ENCODE measurements at places on chromosomes 6 and 20.
A peak's percentile ranks its signal among the peaks of the same experiment; 100 is the strongest.

- DNase-seq: no peak
Measured at GRCh38 chr20:8375898-8376297, 243.8 kb downstream of the PLCB1 start.

GRCh38 chr6:107692351-107692750 is 131.8 kb downstream of the SCML4 start:
- no peak for DNase-seq

- no peak for DNase-seq
Measured at GRCh38 chr6:31878726-31879125, at the start of gene SLC44A4. Gene SLC44A4, minus strand, starts transcription at chr6:31878997. Its CDS starts 17 bp downstream, at chr6:31878980.

- DNase-seq: no peak
Measured at GRCh38 chr6:15502446-15503345, 160.1 kb downstream of the DTNBP1 start.

DNA sequence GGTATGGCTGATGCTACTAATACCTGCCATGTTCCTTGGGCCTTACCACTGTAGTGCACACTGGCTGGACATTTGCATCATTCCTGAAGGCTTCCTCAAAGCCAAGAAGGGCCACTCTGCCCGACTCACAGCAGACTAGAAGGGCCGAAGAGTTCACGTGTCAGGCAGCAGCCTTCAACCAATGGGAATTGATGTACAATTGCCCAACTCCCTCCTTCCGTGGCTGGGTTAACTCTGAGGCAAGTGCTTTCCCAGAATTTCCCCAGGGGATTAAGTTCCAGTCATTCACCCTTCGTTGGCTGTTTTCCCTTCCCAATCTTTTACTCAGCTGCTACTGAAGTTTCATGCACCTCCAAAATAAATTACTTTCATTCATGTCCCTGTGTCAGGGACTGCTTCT is 29.8 kb downstream of the PSMB9 start:
- no peak for DNase-seq

DNA sequence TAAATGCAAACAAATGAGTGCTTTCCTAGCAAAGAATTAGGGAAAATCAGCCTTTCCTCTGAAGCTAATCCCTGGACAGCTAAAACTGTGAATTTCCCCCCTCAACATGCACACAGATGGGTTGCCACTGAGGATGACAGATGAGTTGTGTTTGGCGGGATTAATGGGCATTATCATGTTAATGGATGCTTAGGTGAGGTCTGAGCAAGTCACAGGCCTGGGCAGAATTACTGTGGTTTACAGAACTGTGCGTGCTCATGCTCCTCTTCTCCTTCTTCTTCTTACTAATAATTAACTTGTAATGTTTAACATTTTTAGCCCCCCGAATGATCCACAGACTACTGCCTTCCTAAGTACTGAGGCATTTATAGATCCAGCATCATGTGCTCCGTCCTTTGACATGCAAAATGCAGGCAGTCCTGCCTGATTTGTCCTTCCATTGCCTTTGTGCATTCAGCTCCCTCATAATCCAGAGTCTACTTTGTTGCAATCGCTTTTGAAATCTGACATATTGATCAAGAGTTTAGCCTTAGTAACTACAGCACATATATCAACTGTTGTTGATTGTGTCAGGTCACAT is 753.4 kb upstream of the MMS22L start:
- DNase-seq: no peak

- DNase-seq: no peak
Measured at GRCh38 chr20:46951840-46952497, 57.3 kb downstream of the EYA2 start.

- no peak for DNase-seq
Measured at GRCh38 chr6:11999246-11999645, 12.9 kb upstream of the HIVEP1 start.

DNA sequence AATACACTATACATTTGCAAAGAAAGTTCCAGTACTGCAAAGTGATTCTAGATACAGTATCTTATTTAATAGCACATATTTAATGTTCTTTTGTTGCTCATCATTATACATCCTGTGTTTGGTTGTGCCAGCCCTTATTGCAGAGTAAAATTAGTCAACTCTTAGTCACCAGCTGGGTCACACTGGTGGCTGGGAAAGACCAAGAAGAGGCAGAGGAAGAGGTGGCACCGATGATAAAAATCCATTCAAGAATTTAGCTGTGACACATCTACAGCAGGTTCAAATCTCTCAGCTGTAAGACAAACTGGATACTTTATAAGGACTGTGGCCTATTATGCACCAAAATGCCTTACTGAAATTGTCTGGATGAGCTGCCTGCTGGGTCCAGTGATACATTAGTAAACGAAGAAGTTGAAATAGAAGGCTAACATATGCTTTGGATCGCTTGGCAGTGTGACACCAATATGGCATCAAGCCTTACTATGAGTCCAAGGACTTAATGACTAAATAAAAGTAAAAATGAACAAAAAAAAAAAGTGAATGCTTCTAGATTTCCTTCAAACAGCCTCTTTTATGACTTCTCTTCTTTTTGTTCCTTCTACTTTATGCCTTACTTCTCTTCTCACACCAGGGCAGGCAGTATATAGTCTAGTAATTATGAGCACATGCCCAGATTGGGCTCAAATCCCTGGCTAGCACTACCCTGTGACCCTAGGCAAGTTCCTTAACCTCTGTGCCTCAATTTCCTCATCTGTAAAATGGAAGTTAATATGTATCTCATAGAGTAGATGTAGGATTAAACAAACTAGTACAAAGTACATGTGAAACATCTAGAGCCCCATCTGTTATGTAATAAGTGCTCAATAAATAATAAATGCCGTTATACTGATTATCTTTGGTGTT is 29.4 kb upstream of the RNF8 start:
- no peak for DNase-seq

- DNase-seq: peak; percentile 40
Measured at GRCh38 chr6:44655412-44656342, 268.2 kb downstream of the CDC5L start.

GRCh38 chr6:41970436-41970846 is 28.8 kb upstream of the CCND3 start:
- no peak for DNase-seq

- DNase-seq: no peak
Measured at GRCh38 chr6:16731478-16732051, 29.7 kb downstream of the ATXN1 start.

- no peak for DNase-seq
Measured at GRCh38 chr20:2365666-2366065, 15.0 kb upstream of the TGM6 start.

- no peak for DNase-seq
Measured at GRCh38 chr6:139457476-139457875, 83.0 kb upstream of the CITED2 start.

- no peak for DNase-seq
Measured at GRCh38 chr6:143556529-143556928, 45.0 kb upstream of the FUCA2 start.

- DNase-seq: no peak
Measured at GRCh38 chr20:20462185-20462584, 94.3 kb downstream of the INSM1 start.

GRCh38 chr6:221531-222349 is 70.5 kb upstream of the DUSP22 start:
- DNase-seq: no peak

DNA sequence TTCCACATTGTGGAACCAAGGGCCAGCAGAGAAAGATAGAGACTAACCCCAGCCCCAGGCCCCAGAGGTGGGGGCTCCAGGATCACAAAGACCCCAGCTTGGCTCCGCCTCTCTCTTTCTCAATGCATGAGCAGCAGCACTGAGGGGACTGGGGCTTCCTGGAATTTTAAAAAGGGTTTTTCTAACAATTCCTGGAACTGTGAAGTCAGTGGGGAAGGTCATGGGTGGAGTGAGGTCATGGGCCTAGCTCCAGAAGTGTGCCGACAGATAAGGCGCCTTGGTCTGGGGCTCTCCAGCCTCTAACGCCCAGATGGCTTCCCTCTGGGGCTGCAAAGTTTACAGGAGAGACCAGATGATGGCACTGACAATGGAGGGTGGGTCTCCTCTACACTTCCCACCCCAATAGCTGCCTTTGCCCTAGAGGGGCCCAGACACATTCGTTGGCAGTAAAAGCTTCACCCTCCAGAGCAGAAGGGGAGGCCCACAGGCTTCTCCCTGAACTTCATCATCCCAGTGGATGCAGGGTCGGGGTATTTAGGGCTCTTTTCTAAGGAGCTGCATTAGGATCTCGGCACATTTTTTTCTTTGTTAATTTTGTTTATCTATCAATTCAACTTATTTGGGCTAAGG is 46.9 kb upstream of the CD93 start:
- no peak for DNase-seq

GRCh38 chr6:125834348-125834747 is 43.6 kb downstream of the NCOA7 start:
- DNase-seq: no peak

DNA sequence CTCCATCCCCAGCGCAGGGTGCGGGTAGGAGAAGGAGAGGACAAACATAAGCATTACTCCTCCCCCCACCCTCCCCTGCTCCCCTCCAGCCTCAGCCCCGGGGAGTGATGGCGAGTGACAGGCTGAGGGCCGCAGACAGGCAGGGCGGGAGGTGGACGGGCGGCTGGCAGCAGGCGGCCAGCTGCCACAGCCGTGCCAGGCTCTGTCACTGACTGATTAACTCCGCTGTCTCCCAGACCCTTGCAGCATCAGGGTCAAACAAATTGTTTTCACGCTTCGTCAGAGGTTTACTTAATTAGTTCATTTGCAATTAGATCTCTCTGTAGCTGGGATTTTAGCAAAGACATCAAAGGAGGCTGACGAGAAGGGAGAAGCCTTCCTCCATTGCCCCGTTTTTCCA is 41.9 kb downstream of the FOXP4 start:
- no peak for DNase-seq

DNA sequence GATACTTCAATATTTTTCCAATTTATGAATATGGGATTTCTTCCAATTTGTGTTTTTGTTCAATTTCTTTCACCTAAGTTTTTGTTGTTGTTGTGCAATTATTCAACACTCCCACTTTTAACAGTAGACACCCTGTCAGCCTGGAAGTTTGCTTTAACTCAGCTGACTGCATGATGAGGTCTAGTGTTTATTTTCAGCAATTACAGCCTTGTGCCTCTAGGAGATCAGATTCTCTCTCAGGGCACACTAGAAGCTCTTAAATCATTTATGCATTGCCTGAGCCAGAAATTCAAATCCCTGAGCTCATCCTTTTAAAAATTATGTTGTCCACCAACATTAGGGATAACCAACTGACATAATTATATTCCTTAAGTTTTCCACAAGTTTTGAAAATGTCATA is 85.7 kb downstream of the MRAP2 start:
- no peak for DNase-seq

- no peak for DNase-seq
Measured at GRCh38 chr6:97919631-97920030, 636.6 kb upstream of the MMS22L start.

DNA sequence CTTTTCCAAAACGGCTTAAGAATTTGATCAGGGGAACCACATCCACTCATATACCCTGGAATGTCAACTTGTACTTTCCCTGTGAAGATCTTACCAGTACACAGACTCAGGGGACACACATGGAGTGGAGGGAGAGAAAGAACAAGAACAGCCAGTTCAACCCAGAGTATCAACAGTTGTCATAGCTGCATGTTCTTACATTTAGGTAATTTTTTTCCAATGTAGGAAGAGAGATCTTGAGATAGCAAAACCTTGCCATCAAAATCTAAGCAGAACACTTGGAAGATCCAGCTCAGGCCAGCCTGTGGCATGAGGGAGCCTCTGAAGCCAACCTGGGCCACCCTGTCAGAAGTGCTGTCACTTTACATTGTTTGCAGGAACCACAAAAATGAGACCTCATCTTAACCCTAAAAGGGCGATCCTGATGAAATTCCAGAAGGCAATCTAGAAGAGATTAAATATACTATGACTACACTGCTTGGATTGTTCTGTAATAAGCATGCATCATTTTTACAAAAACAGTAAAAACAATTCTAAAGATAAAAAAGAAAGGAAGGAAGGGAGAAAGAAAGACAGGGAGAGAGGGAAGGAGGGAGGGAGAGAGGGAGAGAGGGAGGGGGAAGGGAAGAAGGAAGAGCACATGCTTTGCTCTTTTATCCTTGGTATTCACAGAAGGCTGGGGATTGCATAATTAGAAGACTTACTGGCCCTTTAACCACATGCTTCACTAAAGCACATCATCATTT is 124.7 kb upstream of the TCF21 start:
- DNase-seq: no peak

DNA sequence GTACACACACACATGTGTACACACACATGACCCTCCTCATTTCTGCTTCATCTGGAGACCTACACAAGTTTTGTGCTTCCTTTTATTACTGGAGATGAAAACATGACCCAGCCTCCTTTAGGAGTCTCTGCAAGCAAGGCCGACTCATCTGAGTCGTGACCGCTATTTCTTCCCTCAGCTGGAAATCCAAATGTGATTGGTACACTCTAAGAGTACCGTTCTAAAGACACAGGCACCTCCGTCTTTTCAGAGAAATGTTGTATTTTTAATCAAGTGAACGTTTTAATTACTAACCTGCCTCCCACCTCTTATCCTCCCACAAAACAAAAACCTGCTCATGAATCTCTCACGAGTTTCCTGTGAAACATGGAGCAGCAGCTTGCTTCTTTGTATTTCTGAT is 63.0 kb downstream of the LAMP5 start:
- no peak for DNase-seq

DNA sequence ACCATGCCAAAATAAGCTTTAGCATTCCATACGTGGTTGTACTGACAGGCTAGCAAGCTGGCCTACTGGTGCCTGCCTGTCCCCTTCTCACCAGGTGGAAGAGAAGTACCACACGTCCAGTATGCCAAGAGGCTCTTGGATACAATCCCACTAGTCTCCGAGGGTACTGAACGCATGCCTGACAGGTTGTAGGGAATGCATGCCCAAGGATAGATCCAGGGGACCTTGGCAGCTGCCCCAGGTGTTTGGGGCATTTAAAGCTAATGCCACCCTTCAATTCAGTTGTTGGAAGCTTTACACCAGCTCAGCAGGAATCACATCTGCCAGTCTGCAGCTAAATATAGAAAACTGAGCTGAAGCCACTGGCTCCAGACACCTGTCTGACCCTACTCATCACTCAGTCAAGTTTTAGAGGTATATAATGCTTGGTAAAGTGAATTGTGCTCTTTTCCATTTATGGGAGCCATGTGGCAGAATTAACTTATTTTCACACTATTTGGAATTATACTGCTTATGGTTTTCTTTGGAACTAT is 4.9 kb downstream of the TUBB2B start:
- DNase-seq: no peak

- no peak for DNase-seq
Measured at GRCh38 chr20:49851991-49852390, 39.4 kb downstream of the SLC9A8 start.

Measured in SK-N-MC (cell line).